KBM-7 (cell line): ENCODE measurements at places on chromosomes 6 and 20.

DNA sequence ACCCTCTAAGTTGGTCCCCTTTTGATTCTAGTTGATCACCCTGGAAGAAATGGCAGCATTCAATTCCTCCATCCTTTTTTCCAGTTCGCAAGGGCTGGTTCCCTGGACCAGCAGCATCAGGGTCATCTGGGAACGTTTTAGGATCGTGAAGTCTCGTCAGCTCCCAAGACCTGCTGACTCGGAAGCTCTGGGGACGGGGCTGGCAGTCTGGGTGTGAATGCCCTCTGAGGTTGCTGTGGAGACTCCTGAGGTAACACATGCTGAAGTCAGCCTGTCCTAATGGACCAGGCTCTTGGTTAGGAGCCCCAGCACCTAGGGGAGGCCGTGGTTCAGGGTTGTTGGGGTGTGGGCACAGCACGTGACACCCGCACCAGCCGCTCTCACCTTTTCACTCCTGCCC lies 164.1 kb downstream of the SYNDIG1 start:
- no peak for DNase-seq

- DNase-seq, result no peak
Measured at GRCh38 chr6:169997187-169997929, 245.9 kb downstream of the ERMARD start.

DNA sequence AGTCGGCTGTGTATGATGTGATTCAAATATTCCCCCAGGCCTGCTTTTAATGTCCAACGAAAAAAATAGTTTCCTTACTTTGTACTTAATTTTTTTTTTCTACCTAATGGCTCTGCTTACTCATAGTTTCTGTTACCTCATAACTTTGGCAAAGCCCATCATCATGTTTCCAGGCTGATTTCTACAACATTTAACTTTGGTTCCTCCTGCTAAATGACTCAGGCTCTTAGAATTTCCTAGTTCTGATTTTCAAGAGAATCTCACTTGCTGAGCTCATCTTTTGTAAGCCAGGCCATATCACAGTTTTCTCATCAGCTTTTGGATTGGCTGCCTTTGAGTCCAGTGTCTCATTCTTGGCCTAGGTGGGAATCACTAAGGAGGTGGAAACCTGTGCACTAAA lies 323.1 kb downstream of the HDGFL1 start:
- DNase-seq, result no peak

DNA sequence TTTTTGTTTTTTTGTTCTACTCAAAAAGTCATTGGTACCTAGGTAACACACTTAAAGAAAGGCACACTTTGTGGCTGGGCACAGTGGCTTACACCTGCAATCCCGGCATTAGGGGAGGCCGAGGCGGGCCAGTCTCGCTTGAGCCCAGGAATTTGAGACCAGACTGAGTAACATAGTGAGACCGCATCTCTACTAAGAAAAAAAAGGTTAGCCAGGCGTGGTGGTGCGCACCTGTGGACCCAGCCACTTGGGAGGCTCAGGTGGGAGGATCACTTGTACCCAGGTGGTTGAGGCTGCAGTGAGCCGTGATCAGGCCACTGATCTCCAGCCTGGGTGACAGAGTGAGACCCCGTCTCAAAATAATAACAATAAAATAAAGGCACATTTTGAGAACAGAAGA lies 67.4 kb upstream of the BHLHE23 start:
- no peak for DNase-seq

DNA sequence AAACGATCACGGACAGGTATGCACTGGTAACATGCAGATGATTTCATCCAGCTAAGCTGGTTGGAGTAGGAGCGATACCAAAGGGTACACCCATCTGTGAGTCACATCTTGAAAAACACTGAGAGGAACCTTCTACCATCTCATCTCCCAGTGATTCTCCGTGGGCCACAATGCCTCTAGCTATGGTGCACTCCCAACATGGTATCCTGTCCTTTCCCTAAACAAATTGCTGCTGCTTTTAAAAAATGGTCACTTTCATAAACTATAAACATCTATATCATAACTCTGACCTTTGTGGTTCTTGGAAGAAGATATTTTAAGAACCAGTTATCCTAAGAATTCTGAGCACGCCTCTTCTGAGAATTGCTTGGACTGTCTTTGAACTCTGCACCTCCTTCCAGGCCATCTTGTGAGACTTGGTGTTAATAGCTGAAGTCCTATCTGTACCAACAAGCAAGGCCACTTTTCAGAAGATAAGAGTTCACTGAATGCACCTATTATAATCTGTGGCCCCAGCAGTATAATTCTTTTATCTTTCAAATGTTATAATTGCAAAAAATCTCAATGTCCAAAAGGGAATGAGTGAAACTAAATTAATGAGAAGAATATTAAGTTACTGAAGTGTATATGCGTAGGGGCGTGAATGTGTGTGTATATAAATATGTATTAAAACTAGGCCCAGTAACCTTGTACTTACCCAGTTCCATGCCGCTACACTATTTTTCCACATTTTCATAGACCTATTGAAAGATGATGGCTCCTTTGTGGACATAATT lies 70.5 kb upstream of the TPD52L1 start:
- no peak for DNase-seq

- DNase-seq, result no peak
Measured at GRCh38 chr6:88734544-88734943, 228.9 kb downstream of the RNGTT start.

GRCh38 chr6:109795994-109796555 lies 105.0 kb downstream of the FIG4 start:
- no peak for DNase-seq

DNA sequence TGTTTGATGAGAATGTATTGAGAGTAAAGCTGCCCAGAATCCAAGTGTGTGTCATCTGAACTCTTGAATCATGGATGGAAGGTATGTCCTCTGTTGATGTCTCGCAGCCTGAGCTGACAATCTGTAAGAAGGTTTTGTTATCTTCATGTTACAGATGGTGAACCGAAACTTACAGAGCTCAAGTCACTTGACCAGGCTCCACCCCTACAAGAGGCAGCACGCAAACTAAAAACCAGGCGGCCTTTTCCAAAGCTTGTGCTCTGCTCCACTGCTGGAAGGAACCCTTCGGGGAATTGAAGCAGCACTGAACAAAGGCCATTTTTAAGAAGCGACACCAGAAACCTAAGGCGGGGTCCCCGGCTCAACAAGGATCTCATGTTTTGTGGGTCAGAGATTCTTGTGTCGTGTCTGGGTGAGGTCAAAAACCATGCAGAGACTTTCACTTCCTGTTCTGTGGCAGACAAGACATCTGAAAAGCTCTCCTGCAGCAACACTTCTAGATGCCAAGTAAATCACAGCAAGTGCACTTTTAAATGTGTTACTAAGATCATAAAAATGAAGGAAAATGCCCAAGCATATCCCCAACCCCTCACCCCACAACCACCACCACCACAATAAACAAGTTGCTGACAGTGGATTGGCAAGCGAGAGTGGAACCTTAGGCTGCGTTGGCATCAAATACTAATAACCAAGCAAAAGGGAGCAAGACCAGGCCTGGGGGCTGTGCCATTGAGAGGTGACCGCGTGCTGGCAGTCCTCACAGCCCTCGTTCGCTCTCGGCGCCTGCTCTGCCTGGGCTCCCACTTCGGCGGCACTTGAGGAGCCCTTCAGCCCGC lies 27.3 kb downstream of the NQO2 start:
- peak; percentile 33 for DNase-seq
